ENCODE measurements at places on chromosomes 1 and 21. TPM values are rescaled to one million over a fixed set of nuclear protein-coding genes. Genes with fewer than 3 reads are reported as not detected.

DNA sequence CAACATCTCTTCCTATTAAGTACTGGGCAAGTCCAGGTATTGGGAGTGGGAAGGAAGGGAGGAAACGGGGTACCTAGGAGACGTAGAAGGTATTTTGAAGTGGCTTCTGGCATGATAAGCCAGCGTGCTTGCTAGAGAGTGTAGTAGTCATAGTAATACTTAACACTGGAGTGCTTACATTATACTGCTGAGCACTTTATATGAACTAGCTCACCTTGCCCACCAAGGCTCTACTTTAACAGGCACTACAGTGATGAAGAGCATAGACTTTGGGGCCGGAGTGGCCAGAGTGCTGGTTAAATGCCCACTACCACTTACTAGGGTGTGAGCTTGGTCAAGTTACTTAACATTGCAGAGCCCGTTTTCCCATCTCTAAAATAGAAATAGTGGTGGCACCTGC lies 61.7 kb downstream of the ACP6 start:
- no peak for DNase-seq

- DNase-seq, result peak; percentile 49
Measured at GRCh38 chr1:245084551-245084950, 70.2 kb upstream of the KIF26B start.

- DNase-seq, result no peak
Measured at GRCh38 chr1:118252624-118253023, 67.6 kb upstream of the SPAG17 start.

DNA sequence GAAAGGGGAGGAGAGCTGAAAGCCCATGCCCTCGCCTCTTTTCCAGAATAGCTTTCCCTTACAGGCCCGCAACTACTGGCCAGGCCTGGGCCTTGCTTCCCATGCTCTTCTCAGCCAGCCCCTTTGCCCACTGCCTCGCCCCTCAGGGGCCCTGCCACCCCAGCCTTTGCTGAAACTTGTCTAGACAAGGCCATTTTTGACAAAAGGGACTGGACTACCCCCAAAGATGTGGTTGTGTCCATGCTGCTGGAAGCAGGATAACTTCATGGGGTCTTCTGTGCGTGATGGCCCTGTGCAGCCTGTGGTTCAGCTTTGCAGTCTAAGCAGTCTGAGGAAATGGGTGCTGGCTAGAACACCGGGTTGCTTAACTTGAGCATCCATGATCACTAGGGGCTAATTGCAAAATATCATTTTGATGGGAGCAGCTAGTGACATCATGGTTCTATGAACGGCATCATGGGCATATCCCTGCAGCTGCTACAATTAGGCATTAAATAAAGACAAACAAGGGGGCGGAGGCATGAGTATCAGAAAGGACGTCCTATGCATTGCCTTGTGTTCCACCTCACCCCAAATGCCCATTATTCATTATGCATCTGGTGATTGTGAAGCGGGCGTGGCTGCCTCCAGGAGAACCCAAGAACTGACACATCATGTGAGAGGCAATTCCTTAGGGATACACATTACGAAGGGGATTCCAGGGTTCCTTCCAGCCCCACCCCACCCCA lies 36.8 kb downstream of the NTPCR start:
- no peak for DNase-seq

DNA sequence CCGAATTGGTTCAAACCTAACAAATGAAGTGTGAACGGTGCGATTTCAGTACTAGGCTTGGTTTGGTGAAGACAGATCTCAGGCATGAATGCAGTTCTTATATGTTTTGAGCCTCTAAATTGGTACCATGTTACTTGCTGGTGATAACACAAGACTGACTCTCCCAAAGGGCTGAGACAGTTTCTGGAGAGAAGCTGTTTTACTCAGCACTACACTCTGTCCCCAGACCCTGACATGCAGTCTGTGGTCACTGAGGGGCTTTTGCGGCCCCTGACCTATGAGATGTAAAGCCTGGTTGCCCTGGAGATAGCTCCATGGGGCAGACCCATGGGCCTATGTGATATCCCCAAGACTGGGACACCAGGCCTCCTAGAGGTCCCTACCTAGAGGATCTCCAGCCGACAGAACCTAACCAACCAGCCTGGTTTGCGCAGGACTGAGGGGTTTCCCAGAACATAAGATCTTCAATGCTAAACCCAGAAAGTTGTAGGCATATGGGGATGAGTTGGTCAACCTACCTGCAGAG lies 19.4 kb upstream of the FOXE3 start:
- DNase-seq, result no peak

DNA sequence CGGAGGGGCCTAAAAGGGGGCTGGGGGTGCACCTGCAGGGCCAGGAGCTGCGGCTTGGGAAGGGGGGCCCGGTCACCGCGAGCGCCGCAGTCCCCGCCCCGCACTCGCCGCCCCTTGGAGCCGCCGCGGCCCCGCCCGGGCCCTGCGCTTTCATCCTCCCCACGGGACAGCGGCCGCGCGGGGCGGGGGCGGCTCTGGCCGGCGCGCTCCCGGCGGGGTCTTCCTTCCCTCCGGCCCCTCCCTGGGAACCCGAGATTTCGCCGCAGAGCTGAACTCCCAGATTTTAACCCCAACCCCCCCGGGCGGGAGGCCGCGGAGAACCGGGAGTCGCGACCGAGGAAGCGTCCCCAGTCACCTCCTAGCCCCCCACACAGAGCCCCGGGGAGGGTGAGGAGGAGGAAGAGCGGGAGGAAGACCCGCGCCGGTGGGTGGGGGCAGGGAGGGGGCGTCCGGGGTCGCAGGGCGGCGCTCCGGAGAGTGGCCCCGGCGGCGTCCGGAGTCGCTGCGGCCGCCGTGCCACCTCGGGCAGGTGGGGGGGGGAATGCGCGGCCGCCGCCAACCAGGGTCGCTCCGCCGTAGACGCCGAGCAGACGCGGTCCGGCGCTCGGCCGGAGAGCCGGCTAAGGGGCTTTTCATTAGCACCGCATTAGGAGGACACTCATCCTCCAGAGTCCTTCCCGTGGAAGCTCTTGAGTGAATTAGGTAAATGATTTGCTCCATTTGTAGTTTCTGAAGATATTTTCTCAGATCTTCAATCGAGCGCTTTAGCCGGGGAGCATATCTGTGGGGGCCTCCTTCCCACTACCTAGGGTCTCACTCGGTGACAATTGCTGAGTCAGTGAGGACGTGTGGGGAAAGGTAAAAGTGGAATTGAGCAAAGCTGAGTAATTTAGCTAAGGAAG lies 31.6 kb upstream of the NFIA start:
- DNase-seq, result no peak

- no peak for DNase-seq
Measured at GRCh38 chr1:171509191-171509590, 23.9 kb downstream of the PRRC2C start.

- DNase-seq, result no peak
Measured at GRCh38 chr1:50970931-50971582, 1.0 kb downstream of the CDKN2C start.

GRCh38 chr1:212797681-212798080 lies 6.0 kb downstream of the TATDN3 start:
- DNase-seq, result no peak

- no peak for DNase-seq
Measured at GRCh38 chr1:59323879-59324278, 27.0 kb downstream of the FGGY start.

GRCh38 chr1:65825741-65826140 lies 33.0 kb downstream of the PDE4B start:
- no peak for DNase-seq

DNA sequence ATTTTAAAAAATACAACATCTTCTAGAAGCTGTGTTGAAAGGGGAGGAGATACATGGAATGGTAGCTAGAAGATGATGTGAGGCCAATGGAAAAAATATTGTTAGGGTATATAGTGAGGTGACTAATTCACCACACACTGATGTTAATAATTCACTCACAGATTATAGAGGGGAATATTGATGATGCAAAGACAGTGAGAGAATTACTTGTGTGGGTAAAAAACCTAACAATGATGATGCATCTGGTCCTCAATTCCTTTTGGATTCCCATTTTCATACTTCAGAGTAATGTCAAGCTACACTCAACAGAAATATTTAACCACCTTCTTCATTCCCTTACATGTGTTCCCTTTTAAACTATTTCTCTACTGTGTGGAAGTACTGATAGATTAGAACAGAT lies 169.5 kb upstream of the DPYD start:
- no peak for DNase-seq

GRCh38 chr1:181179987-181180365 lies 91.5 kb downstream of the IER5 start:
- DNase-seq, result no peak

DNA sequence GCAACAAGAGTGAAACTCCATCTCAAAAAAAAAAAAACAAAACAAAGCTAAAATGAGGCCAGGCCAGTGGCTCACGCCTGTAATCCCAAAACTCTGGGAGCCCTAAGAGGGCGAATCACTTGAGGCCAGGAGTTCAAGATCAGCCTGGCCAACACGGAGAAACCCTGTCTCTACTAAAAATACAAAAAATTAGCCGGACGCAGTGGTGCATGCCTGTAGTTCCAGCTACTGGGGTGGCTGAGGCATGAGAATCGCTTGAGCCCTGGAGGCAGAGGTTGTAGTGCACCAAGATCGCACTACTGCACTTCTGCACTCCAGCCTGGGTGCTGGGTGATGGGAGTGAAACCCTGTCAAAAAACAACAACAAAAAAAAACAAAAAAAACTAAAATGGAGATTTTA lies 191.2 kb upstream of the SGIP1 start:
- no peak for DNase-seq

- no peak for DNase-seq
Measured at GRCh38 chr1:5447503-5447960, 544.7 kb downstream of the NPHP4 start.

- no peak for DNase-seq
Measured at GRCh38 chr1:225354906-225355305, 72.9 kb downstream of the LBR start.

- DNase-seq, result no peak
Measured at GRCh38 chr1:55015731-55016620, 17.2 kb downstream of the BSND start.

- DNase-seq, result no peak
Measured at GRCh38 chr21:37528150-37528937, 161.8 kb downstream of the DYRK1A start.

- no peak for DNase-seq
Measured at GRCh38 chr1:177902266-177902665, 67.6 kb downstream of the SEC16B start.

GRCh38 chr1:74464037-74464436 lies 48.4 kb downstream of the LRRC53 start:
- DNase-seq, result no peak

DNA sequence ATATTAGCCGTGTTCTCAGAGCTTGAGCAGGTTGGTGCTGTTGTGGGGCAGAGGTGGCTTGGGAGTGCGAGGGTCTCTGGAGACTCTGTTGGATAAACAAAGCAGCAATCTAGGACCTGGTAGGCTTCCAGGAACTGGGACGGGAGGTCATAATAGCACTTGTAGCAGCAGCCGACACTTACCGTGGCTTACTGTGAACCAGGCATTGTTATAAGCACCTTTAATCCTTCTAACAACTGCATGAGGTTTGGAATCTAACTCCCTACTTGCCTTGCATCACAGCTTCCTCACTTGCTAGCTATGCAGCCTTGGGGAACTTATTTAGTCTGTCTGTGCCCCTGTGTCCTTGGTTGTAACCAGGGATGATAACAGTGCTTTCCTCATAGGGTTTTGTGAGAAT lies 94.9 kb downstream of the NAV1 start:
- no peak for DNase-seq

GRCh38 chr1:241156231-241156965 lies 200.6 kb downstream of the RGS7 start:
- DNase-seq, result peak; percentile 31

DNA sequence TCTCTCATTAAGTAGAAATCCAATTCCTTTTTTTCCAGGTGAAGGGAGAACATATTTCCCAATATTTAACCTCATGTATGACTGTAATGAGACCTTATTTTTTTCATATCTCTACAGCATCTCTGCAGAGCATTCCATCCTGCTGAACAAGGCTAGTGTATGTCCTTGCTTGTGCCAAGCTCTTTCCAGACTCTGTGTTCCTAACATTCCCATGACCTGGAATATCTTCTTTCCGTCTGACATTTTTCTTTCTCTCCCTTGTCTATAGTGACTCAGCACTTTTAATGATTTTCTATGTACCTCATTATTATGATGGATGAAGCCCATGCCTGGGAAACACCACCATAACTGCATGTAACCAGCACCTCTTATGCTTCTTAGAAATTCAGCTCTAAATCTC lies 278.3 kb upstream of the NRIP1 start:
- peak; percentile 37 for DNase-seq

DNA sequence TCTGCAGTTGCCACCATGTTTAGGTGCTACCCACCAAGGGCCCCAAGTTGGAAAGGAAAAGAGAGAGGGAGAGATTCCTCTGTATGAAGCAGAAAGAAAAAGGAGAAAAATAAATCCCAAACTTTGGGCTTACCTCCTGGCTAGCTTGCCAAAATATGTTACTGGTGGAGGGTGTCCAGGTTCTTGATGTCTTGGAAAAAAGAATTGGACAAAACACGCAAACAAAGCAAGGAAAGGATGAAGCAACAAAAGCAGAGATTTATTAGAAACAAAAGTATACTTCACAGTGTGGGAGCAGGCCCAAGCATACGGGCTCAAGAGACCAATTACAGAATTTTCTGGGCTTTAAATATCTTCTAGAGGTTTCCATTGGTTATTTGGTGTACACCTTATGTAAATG lies 204.5 kb upstream of the LRRC7 start:
- no peak for DNase-seq

DNA sequence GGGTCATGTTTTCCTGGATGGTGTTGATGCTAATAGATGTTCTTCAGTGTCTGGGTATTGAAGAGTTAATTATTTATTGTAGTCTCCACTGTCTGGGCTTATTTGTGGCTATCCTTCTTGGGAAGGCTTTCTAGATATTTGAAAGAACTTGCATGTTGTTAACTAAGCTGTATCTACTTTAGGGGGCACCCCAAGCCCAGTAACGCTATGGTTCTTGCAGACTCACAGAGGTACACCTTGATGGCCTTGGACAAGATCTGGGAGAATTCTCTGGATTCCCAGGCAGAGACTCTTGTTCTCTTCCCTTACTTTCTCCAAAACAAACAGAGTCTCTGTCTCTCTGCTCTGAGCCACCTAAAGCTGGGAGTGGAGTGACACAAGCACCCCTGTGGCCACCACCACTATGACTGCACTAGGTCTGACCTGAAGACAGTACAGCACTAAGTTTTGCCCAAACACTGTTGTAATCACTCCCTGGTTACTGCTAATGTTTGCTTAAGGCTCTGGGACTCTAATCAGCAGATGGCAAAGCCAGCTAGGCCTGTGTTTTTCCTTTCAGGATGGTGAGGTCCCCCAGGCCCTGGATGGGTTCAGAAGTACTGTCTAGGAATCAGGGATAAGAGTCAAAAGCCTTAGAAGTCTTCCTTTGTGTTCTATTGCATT lies 76.5 kb upstream of the C1orf21 start:
- DNase-seq, result no peak

GRCh38 chr1:52551507-52552235 lies 1.2 kb downstream of the TUT4 start:
- peak; percentile 64 for DNase-seq

GRCh38 chr1:231272880-231273279 lies 31.9 kb downstream of the GNPAT start:
- no peak for DNase-seq

CR2 gene
- not detected for total RNA-seq

F5 gene
- not detected for total RNA-seq

GNL2 gene
- total RNA-seq, result 99.9 TPM

TDRD10 gene
- total RNA-seq, result not detected

DNASE2B gene
- total RNA-seq, result not detected

DSCAM gene
- 7.6 TPM for total RNA-seq

AQP10 gene
- 0.18 TPM for total RNA-seq

C1orf105 gene
- total RNA-seq, result not detected

VANGL1 gene
- 29.6 TPM for total RNA-seq

ERRFI1 gene
- 98.3 TPM for total RNA-seq

PER3 gene
- total RNA-seq, result 9.9 TPM

Measured in foreskin keratinocyte (primary cell).